GM12878 (cell line): ENCODE measurements at places on chromosomes 4 and X. TPM values are rescaled to one million over a fixed set of nuclear protein-coding genes. Genes with fewer than 3 reads are reported as not detected.

TMEM271 gene
- total RNA-seq: not detected in 2 replicates

FGD1 gene
- total RNA-seq: 0.05 and 0.08 TPM in 2 replicates

LRIT3 gene
- not detected in 2 replicates for total RNA-seq

CLDN22 gene
- not detected in 2 replicates for total RNA-seq

AVPR2 gene
- total RNA-seq: not detected in 2 replicates

CXCR3 gene
- 45.4 and 48.2 TPM in 2 replicates for total RNA-seq

FAM9C gene
- not detected in 2 replicates for total RNA-seq

GYG2 gene
- 0.05 TPM in 1 of 2 replicates, not detected in the other for total RNA-seq

STK26 gene
- 53.0 and 56.9 TPM in 2 replicates for total RNA-seq

DNA sequence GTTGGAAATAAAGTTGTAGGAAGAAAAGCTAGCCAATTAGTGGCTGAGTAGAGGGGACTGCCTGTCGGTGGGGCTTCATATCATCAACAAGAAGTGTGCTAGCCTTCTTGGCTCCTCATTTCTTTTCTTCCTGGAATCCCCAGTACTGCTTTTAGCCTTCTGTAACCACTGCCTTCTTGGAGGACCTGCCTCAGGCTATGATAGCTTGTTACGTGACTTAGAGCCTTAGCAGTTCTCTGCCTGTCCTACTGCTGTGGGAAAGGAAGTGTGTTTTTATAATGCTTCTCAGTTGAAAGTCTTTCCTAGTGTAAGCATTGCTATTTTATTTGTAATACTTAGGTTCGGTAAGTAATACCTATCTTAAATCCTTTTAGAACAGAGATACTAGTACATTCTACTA lies 61.9 kb downstream of the LARP1B start:
- H3K27me3 ChIP-seq: no peaks in the 10 kb centered on the region
- no peak overlapping the region for H3K4me3 ChIP-seq
- H3K4me1 ChIP-seq: no peaks in the 10 kb centered on the region
- no peak overlapping the region for H3K27ac ChIP-seq
- H3K36me3 ChIP-seq: no peaks in the 10 kb centered on the region

GRCh38 chrX:93875621-93876282 lies 201.7 kb downstream of the FAM133A start:
- H3K27ac ChIP-seq: no peak overlapping the region
- no peaks in the 10 kb centered on the region for H3K36me3 ChIP-seq
- no peak for DNase-seq
- no peaks in the 10 kb centered on the region for H3K4me1 ChIP-seq

- H3K27ac ChIP-seq: no peak overlapping the region
- DNase-seq: no peak
- H3K27me3 ChIP-seq: peaks cover 2% of the 10 kb centered on the region; the same call in 1 of the 2 replicates
- no peaks in the 10 kb centered on the region for H3K4me1 ChIP-seq
- H3K36me3 ChIP-seq: no peaks in the 10 kb centered on the region
Observed at GRCh38 chr4:151439320-151439719, 30.3 kb downstream of the FHIP1A start.

GRCh38 chrX:130715299-130715698 lies 187.7 kb downstream of the ENOX2 start:
- H3K4me3 ChIP-seq: no peak overlapping the region
- H3K36me3 ChIP-seq: no peaks in the 10 kb centered on the region
- H3K27ac ChIP-seq: no peak overlapping the region
- no peak for DNase-seq
- H3K27me3 ChIP-seq: no peaks in the 10 kb centered on the region

GRCh38 chr4:146267826-146268225 lies 53.5 kb downstream of the REELD1 start:
- peaks cover 3% of the 10 kb centered on the region; the same call in 1 of the 2 replicates for H3K36me3 ChIP-seq
- H3K4me1 ChIP-seq: peaks cover 46% of the 10 kb centered on the region
- H3K4me3 ChIP-seq: no peak overlapping the region
- no peak for DNase-seq
- no peaks in the 10 kb centered on the region for H3K27me3 ChIP-seq

DNA sequence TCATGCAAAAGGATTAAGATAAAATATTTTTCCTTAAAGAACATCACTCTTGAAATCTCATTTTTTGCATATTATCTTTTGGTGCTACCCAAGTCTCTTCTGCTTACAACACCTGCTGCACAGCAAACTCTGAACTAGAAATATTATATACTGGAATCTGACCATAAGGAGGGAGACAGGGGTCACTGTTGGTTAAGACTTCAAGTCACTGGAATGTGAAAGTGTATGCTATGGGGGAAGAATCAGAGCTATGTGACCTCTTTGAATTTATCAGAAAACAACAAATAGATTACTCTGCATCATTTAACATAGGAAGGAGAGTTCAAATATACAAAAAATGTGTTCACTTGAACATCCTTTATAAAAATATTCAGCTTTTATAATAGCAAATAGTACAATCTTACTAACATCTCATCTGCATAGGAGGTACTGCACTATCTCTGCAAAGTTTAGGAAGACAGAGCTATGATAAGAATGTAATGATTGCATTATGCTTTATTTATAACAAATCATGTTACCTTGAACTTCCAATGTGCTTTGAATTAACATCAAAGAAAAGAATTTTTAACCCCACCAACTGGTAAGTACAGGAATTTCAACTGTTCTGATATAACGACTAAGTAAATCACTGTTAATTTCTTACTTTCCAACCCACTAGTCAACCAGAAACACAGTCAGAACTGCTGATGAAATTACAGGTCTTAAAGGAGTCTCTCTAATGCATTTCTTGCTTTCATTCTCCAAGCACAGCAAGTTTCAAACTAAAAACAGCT lies 69.8 kb downstream of the ZNF827 start:
- no peak overlapping the region for H3K4me3 ChIP-seq
- H3K27me3 ChIP-seq: no peaks in the 10 kb centered on the region
- DNase-seq: no peak

GRCh38 chr4:11480683-11481082 lies 52.0 kb upstream of the HS3ST1 start:
- no peak overlapping the region for H3K27ac ChIP-seq
- H3K36me3 ChIP-seq: no peaks in the 10 kb centered on the region
- no peaks in the 10 kb centered on the region for H3K27me3 ChIP-seq
- H3K4me1 ChIP-seq: peaks cover 5% of the 10 kb centered on the region
- no peak overlapping the region for H3K4me3 ChIP-seq

DNA sequence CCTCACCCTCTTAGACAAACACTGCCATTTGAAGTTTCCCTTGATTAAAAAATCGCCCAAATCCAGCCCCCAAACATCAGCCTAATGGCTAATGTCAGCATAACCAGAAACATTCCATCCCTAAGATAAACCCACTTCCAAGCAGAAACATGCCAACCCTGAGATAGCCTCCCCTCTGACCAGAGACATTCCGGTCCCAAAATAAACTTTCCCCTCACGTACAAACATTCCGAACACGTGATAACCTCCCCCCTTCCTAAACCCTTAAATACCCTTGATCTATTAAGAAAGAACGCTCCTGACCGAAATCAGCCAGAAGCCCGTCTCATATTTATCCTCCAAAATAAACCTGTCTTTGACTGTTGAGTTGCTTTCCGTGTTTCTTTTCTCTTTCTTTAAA lies 237.2 kb downstream of the ASMT start:
- no peak for DNase-seq
- H3K4me3 ChIP-seq: no peak overlapping the region
- no peak overlapping the region for H3K27ac ChIP-seq
- H3K4me1 ChIP-seq: no peaks in the 10 kb centered on the region
- H3K27me3 ChIP-seq: no peaks in the 10 kb centered on the region
- no peaks in the 10 kb centered on the region for H3K36me3 ChIP-seq

DNA sequence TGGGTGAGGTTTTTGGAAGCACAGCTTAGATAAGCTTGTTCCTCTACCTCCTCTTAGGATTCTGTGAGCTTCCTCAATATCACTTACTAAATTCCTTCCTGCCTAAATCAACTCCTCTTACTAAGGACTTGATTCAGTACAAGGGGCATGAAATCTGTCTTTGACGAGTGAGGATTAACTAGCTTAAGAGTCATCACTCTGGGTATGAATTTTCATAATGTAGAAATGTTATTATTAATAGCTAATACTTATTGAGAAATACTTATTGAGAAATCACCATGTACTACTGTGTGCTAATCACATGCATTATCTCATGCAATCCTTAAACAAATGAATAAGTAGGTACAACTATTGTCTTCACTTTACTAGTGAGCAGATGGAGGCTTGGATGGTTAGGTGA lies 28.6 kb downstream of the TRPC3 start:
- no peaks in the 10 kb centered on the region for H3K36me3 ChIP-seq
- H3K27me3 ChIP-seq: no peaks in the 10 kb centered on the region
- DNase-seq: no peak
- H3K4me3 ChIP-seq: no peak overlapping the region
- no peaks in the 10 kb centered on the region for H3K4me1 ChIP-seq
- no peak overlapping the region for H3K27ac ChIP-seq

GRCh38 chrX:13808865-13809264 lies 8.0 kb downstream of the GPM6B start:
- H3K27me3 ChIP-seq: no peaks in the 10 kb centered on the region
- no peak for DNase-seq
- no peaks in the 10 kb centered on the region for H3K4me1 ChIP-seq

GRCh38 chr4:80115368-80116181 lies 42.5 kb upstream of the ANTXR2 start:
- H3K27me3 ChIP-seq: no peaks in the 10 kb centered on the region
- H3K36me3 ChIP-seq: no peaks in the 10 kb centered on the region
- no peaks in the 10 kb centered on the region for H3K4me1 ChIP-seq
- H3K27ac ChIP-seq: no peak overlapping the region
- DNase-seq: no peak
- no peak overlapping the region for H3K4me3 ChIP-seq

GRCh38 chr4:7124689-7125442 lies 57.0 kb upstream of the GRPEL1 start:
- H3K36me3 ChIP-seq: no peaks in the 10 kb centered on the region
- no peaks in the 10 kb centered on the region; the same call in none of the 2 replicates for H3K27me3 ChIP-seq
- H3K27ac ChIP-seq: no peak overlapping the region
- H3K4me1 ChIP-seq: no peaks in the 10 kb centered on the region
- DNase-seq: no peak
- H3K4me3 ChIP-seq: no peak overlapping the region

- no peaks in the 10 kb centered on the region for H3K27me3 ChIP-seq
- H3K27ac ChIP-seq: no peak overlapping the region
- H3K4me3 ChIP-seq: no peak overlapping the region
- DNase-seq: no peak
Observed at GRCh38 chrX:109281483-109282275, 200.2 kb downstream of the GUCY2F start.

DNA sequence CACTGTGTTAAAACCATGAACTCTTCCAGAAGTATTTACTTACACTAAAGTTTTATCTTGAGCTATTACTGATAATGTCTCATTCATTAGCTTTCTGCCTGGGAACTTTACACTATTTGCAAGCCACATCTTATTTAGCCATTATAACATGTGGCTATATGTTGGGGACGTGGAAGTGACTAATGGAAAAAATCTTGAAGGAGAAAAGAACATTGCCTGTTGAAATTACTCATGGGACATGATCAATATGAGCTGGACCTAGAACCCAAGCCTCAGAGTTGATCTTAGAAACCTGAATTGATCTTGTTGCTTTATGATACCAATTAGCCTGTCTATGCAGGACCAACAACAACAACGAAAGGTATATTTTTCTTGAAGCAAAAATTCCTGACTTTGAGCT lies 22.5 kb upstream of the ARHGAP6 start:
- H3K4me3 ChIP-seq: no peak overlapping the region
- no peaks in the 10 kb centered on the region for H3K36me3 ChIP-seq
- H3K27me3 ChIP-seq: no peaks in the 10 kb centered on the region
- no peak for DNase-seq
- no peaks in the 10 kb centered on the region for H3K4me1 ChIP-seq

- no peak for DNase-seq
- H3K4me3 ChIP-seq: no peak overlapping the region
- no peak overlapping the region for H3K27ac ChIP-seq
- no peaks in the 10 kb centered on the region for H3K36me3 ChIP-seq
- H3K27me3 ChIP-seq: no peaks in the 10 kb centered on the region
Observed at GRCh38 chr4:114907568-114907967, 205.9 kb downstream of the NDST4 start.

DNA sequence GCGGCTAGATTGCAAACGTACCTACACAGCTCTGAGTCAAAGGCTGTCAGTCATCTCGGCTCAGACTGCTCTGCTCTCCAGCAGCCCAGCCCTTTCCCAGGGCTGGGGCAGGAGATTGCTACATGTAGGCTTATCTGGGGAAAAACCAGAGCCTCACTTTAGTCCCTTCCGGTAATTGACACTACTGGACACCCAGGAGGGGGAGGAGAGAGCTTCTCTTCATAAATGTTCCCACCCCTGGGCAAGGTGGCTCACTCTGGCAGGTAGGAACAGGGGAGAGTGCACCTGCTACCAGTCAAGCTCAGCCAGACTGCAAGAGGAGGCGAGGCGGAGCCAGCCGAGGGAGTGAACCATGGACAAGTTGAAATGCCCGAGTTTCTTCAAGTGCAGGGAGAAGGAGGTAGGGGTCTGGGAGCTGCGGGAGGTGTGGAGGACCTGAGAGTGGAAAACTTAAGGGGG lies at the start of gene SLC6A14:
Gene SLC6A14, plus strand, starts transcription at position 249 of the 459 bp plus-strand sequence. Its CDS starts 104 bp downstream, at position 353.
- H3K27me3 ChIP-seq: no peaks in the 10 kb centered on the region
- DNase-seq: no peak
- no peak within 1 kb of the TSS for H3K4me3 ChIP-seq
- H3K4me1 ChIP-seq: no peaks in the 10 kb centered on the region
- H3K36me3 ChIP-seq: no peaks in the 10 kb centered on the region

DNA sequence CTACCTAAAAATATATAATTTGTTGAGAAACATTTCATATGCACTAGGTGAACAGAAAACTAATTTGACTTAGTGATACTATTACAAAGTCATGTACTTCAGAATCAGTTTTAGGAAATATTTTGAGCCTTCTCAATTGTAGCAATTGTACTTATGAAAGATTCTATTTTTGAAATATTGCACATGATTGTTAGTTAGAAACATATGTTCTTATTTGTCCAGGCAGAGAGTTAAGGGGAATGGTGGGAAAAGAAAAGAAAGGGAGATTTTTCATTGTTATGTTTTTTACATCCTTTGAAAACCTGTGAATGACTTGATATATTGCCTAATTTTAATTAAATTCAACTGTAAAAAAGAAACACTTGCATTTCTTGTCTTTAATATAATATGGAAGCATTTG lies 66.0 kb downstream of the GLRB start:
- DNase-seq: no peak
- H3K4me3 ChIP-seq: no peak overlapping the region
- no peaks in the 10 kb centered on the region for H3K27me3 ChIP-seq
- no peaks in the 10 kb centered on the region for H3K36me3 ChIP-seq
- H3K4me1 ChIP-seq: no peaks in the 10 kb centered on the region

DNA sequence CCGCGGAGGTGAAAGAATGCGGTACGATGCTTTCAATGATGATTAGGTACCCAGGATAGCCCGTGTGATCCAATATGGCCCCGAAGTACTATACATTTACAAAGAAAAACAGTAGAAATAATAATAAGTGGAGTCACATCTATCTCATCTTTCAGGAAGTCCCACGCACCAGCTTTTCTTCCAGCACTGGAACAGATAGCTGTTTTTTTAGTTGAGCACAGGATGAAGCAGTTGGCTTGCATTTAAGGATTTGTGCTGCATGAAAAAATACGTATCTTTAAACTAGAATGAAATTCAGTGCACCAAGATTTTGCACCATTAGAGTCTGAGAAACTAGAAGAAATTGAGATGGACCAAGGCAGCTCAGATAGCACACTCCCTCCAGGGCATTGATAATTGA lies 44.1 kb downstream of the SMIM20 start:
- no peak for DNase-seq
- H3K4me1 ChIP-seq: no peaks in the 10 kb centered on the region
- H3K4me3 ChIP-seq: no peak overlapping the region

GRCh38 chrX:135489542-135489941 lies 30.9 kb upstream of the INTS6L start:
- H3K36me3 ChIP-seq: no peaks in the 10 kb centered on the region
- no peak overlapping the region for H3K27ac ChIP-seq
- no peak overlapping the region for H3K4me3 ChIP-seq
- peaks cover 9% of the 10 kb centered on the region for H3K4me1 ChIP-seq
- H3K27me3 ChIP-seq: no peaks in the 10 kb centered on the region
- DNase-seq: peak; percentile 59
